ENCODE measurements at places on chromosomes 7 and 10. TPM values are rescaled to one million over a fixed set of nuclear protein-coding genes. Genes with fewer than 3 reads are reported as not detected.

COL26A1 gene
- total RNA-seq, result not detected

TRIL gene
- 1.5 TPM for total RNA-seq

SPDYE6 gene
- total RNA-seq, result not detected

POLR2J2 gene
- total RNA-seq, result 6.5 TPM

LIPK gene
- not detected for total RNA-seq

GRCh38 chr10:92492748-92493240 is 81.1 kb downstream of the IDE start:
- DNase-seq, result no peak

GRCh38 chr10:36068542-36068941 is 426.4 kb upstream of the FZD8 start:
- no peak for DNase-seq

DNA sequence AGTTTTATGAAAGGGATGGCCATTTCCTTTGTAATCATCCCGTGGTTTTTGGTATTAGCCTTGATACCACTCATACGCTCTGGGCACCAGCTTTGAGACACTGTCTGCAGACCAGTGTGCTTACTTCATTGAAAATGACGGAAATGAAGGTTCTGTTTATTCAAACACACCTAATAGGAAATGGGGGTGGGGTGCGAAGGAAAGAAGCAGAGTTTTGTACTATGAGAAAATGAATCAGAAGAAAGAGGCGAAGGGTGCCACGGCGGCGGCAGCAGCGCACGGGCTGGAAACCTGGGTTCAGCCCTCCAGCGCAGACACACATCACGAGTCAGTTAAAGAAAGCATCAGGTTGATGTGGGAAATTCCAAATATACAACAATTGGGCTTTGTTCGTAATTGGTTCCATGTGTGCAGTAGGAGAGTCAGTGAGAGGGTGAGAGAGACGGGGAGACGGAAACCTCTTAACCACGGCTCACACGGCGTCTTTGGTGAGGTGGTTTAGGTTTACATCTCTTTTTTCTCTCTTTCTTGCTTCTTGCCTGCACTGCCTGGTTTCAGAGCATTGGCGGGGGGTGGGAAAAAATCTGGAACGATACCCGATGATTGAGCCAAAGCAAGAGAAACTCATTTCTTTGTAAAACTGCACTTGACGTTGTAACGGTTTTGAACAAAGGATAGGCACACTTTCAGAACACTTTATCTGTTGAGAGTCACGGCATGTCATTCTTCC is 321.2 kb downstream of the FRMD4A start:
- no peak for DNase-seq

DNA sequence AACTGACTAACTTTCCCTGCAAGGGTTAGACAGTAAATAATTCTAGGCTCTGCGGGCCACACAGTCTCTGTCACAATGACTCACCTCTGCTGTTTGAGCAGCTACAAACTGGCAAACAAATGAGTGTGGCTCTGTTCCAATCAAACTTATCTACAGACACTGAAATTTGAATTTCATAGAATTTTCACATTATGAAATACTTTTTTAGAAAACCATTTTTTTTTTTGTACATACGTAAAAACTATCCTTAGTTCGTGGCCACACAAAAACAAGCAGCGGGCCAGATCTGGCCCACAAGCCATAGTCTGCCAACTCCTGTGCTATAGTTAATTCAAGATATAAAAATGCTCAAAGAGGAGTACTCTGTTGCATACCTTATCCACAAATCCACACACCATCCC is 32.6 kb downstream of the PIP4K2A start:
- no peak for DNase-seq

GRCh38 chr10:46514899-46515298 is 41.6 kb downstream of the GPRIN2 start:
- DNase-seq, result no peak

Measured in mucosa of descending colon (tissue), 3 donors.